ENCODE measurements at places on chromosomes 13 and 19.
A peak's percentile ranks its signal among the peaks of the same experiment; 100 is the strongest.

GRCh38 chr19:32676186-32676894 is 692 bp downstream of the RGS9BP start:
- DNase-seq, result peak; percentile 71

- DNase-seq, result no peak
These were observed 240.3 kb downstream of the DCT start for GRCh38 chr13:94239135-94239534.

DNA sequence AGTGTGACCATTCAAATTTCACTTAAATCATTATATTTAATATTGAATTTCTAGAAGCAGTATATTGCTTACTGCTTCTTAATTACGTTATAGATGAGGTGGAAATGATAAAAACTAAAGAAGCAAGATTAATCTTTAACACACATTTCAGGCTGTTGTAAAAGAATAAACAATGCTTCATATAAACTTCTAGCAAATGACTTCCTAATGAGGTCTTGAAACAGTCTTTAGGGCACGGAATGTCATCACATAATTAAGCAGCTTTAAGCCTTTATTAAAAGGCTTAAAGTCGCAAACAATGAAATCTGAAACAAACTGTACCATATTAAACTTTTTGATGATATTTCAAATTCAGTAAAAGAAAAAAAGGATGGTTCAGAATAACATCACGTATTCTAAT is 1.9 kb downstream of the SLITRK6 start:
- DNase-seq, result no peak

GRCh38 chr13:112810608-112811007 is 120.8 kb downstream of the ATP11A start:
- no peak for DNase-seq

- DNase-seq, result no peak
These were observed 5.8 kb downstream of the QTRT1 start for GRCh38 chr19:10706990-10707389.

DNA sequence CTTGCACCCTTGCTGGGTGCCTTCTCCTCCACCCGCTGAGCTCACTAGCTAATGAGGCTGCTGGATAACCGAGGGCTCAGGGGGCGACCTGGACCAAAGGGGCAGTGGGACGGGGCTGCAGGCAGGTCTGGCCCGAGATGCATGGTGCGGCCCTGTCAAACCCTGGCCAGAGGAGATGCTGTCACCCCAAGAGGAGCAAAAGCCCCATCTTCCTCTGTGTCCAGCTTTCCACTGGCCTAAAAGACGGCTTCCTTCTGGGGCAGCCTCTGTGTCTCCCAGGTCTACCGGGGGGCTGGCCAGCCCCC is 261.8 kb downstream of the TBC1D4 start:
- DNase-seq, result no peak

DNA sequence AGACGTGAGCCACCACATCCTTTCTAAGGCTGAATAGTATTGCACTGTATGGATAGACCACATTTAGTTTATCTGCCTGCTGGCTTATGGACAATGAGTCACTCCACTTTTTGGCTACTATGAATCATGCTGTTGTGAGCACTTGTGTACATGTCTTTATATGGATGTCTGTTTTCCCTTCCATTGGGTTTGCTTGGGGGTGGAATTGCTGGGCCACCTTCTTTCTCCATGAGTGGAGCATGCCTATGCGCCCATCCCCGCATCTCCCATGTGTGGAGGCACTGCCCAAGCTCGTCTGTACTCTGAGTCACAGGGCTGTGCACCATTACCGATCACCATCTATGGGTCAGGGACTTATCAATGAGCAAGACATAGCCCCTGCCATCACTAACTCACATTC is 127.2 kb upstream of the GJB6 start:
- no peak for DNase-seq

DNA sequence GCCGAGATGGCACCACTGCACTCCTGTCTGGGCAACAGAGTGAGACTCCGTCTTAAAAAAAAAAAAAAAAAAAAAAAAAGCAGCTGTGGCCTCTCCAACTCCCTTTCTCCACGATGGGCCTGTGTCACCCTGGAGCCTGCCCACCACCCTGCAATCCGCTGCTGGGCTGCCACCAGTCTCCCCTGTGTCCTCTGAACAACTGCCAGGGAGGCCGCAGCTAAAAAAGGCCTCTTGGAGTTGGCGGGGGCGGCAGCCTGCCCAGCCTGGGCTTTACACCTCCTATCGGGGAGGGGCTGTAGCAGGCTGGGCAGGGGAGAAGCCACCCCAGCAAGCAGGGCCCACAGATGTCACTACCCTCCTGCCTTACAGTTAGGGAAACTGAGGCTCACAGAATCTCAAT is 3.5 kb downstream of the CDC37 start:
- no peak for DNase-seq

GRCh38 chr19:15587663-15588062 is 27.4 kb upstream of the CYP4F8 start:
- DNase-seq, result no peak

DNA sequence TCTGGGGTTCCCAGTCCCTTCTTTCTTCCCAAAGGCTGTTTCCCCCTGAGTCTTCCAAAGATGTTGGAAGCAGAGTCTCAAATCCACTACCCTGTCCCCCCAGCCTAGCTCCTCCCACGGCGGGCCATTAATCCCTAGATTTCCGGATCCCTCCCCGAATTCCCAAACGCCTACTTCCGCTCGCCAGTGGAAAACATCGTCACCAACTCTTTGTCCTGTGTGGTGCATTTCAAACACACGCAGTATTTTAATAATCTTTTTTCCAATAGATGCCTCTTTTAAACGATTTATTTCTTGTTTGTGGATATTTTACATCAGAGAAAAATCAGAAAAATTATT is 610 bp downstream of the ZNF791 start:
- no peak for DNase-seq

DNA sequence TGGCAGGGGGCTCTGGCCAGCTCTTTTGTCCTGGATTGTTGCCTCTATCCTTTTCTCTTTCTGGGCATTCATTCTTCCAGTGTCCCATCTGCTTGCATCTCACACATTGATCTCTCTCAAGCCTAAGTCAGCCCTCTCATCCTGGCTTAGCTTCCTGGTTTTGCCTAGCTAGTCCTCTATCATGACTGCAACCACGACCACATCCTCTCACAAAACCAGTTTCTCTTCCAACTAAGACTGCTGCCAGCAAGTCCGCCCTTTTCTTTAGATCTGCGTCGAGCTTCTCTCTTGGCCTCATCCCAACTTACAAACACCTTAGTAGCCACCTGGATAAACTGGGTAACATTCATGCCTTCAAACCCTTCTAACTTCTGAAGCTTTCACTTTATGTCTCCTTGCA is 212.2 kb upstream of the HTR2A start:
- DNase-seq, result no peak

DNA sequence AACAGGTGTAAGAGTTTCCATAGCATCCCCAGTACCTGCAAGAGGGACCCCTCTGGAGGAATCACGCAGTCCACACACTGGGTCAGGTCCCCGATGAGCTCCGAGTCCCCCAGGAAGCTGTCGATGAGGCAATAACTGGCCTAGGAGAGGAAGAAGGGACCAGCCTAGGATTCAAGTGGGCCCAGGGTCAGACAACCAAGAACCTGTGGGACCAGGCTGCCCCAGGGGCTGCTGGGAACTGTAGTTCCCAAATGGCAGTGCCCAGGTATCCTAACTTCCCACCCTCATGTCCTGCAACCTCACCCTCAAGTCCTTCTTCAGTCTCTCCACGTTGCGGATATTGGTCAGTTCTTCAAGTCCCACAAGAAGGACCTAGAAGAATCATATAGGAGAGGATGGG is 1.8 kb downstream of the FUZ start:
- DNase-seq, result no peak

DNA sequence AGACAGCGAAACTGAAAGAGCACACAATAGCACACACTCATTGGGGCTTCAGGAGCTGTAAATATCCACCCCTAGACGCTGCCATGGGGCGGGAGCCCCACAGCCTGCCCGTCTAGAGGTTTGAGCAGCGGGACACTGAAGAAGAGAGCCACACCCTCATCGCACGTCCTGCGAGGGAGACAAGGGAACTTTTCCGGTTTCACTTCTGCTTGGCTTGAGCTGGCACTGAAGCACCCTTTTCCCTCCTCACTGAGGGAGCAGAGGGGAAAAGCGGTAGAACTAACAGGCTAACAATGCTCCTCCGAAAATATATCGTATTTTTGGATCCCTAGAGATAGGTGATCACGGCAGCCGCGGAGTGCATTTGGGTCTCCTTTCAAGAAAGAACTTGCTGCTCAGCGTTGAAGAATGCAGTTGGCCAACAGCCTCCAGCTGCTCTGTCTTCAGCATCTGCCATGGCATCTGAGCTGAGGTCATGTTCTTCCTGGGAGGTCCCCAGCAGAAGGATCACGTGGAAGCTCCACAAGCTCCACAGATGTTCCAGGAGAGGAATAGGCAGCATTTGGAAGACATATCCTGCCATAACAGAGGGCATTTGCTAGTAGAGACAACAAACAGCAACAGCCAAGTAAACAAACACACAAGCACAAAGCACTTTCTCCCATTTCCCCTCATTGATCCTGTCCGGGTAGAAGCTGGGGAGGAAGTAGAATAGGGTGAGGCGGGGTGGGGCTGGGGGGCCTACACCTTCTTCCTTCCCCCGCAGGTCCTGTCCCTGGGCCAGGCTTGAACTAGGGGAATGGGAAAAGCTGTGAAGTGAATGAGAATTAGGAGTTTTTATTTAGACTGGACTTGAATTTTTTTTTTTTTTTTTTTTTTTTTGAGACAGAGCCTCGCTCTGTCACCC is 44.8 kb upstream of the ALOX5AP start:
- DNase-seq, result no peak

DNA sequence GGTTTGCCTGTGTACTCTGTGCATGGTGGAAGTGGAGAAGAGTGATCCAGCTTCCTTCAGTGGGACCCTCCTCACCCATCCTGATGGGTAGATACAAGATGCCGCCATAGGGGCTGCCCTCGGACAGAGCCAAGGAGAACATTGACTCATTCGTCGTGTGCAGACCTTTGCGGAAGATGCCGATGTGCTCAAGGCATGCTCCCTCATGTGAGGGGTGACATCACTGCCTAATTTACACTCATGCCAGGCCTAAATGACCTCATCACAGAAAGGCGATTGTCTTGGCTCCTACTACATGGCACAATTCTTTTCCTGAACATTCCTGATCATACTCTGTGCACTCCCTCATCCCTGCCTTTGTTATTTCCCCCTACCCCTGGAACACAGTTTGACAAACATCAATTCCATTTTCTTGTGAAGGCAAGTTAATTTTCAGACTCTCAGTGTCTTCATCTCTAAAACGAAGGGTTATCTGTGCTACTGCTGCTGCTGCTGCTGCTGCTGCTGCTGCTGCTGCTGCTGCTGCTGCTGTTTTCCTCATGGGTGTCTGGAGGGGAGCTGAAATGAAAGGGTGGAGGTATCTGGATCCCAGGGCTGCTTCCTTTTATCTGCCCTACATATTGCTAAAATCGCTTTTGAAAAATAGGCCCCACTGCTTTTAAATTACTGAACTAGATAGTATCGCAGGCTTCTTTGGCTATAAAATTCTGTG is 146.5 kb upstream of the ARGLU1 start:
- DNase-seq, result no peak

All from activated effector memory CD4-positive, alpha-beta T cell treated with anti-CD3 and anti-CD28 coated beads, Interleukin-2, amount 50 U/mL, for 16 hours (primary cell).